ENCODE measurements at places on chromosomes 2 and 18.
A peak's percentile ranks its signal among the peaks of the same experiment; 100 is the strongest.

GRCh38 chr2:85436836-85437487, 18.4 kb downstream of the SH2D6 start:
- DNase-seq = no peak

DNA sequence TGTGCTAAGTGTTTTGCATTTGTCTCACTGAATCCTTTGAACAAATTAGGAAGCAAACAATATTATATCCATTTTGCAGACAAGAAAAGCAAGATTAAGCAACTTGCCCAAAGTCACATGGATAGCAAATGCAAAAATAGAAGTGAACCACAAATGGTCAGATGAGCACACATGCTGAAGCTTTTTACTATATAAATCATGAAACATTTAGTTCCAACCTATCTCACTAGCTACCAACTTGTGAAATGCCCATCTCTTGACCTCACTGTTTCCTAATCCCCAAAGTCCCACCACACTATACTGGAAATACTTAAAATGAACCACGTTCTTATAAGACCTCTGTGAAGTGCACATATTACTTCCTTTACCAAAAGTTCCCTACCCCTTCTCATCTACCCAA, 380.5 kb downstream of the ERBB4 start:
- no peak for DNase-seq

DNA sequence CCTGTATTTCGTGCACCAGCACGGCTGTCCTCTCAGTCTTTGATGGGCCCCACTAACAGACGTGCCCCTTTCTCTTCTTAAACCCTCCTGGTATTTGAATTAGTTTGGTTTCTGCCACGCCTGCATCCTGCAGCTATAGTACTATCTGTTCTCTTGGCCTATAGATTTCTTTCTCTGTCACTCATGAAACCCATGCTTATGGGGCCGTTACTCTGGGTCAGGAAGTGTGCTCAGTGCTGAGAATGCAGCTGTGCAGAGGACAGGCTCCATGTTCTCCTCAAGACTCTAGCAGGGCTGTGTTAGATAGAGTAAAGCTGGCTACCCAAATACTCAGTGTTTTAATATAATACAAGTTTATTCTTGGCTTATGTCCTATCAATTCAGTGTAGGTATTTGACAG, 180.0 kb downstream of the INSIG2 start:
- DNase-seq = no peak

DNA sequence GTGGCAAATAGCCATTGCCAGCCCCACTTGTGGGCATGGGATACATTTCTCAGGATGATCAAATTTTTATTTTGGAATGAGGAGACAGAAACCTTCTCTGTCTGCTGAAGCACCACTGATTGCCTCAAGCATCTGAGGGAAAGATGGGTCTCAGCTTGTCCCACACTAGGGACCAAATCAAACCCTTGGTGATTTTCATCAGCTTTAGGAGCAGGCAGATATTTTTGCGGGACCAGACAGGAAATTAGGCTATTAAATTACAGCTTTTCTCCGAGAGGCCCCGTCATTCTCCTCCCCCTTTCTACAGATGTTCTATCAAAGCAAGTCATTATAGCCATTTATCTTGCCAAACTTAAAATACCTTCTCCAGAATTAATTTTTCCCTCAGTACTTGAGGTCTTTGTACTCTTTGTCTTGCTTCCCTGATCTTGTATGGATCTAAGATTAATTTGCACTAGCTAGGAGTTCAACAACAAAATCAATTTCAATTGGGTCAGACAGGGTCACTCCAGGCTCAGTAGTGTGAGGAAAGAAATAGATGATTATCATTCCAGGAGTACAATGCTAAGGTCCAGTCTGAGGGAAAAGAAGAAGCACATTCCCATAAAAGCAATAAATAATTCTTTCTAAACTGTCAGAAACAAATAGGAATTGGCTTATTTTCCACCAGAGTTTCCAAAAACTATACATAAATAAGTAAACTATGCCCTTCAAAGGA, 818.1 kb upstream of the SOX11 start:
- no peak for DNase-seq

- DNase-seq = no peak
These were observed 220.7 kb downstream of the IKZF2 start for GRCh38 chr2:212930556-212931260.

- peak; percentile 50 for DNase-seq
These were observed 9.9 kb downstream of the DNMT3A start for GRCh38 chr2:25331686-25332365.

DNA sequence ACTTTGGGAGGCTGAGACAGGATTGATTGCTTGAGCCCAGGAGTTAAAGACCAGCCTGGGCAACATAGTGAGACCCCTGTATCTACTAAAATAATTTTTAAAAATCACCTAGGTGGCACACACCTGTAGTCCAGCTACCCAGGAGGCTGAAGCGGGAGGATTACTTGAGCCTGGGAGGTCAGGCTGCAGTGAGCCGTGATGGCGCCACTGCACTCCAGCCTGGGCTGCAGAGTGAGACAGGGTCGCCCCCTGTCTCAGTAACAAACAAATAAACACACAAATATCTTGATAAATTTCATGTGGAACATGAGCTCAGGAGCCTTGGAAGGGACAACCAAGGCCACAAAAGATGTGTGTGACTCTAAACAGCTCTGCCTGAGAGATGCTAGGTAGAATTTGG, 11.7 kb upstream of the ANKRD53 start:
- DNase-seq = no peak

DNA sequence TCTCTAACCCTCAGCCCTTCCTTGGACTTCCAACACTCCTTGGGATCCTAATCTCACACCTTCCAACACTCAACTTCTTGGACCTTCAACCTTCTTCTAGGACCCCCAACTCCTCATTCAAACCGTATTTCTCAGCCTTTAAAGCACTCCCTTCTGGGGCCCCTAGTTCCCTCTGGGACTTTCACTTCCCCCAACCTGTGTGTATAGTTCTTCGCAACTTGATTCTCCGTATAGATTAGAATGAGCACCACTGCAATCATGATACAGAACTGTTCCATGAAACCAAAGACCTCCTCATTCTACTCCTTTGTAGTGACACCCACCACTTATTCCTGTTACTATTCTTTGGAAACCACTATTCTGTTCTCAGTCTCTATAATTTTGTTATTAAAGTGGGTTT, 62.0 kb upstream of the NFU1 start:
- no peak for DNase-seq

DNA sequence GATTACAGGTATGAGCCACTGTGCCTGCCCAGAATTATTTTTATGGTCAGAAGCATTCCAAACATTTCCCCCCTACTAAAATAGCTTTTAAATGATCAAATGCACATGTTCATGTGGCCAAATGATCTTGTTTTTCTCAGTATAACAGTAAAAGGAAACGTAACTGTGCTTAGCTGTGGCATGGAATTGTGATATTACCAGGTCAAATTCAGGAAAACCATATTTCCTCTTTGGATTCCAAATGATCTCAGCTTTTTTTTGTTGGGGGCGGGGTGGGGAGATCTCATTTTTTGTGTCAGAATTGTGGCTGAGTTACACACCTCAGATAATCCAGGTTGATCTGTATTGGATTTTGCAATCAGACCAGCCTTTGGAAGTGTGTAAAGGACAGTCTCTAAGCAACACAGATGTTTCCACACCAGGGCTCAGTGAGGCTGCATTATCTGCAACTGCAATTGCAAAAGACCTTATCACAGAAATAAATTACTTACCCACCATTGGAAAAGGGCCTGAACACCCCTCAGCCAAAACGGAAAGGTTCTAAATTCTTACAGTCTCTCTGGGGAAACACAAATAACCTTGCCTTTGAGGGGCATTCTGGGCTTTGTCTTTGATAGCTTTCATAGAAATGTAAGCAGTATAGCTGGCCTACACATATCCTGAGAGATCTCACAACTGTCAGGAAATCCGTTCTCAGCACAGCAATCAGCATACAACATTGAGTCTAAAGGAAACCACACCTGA, 8.4 kb downstream of the CASP10 start:
- no peak for DNase-seq

DNA sequence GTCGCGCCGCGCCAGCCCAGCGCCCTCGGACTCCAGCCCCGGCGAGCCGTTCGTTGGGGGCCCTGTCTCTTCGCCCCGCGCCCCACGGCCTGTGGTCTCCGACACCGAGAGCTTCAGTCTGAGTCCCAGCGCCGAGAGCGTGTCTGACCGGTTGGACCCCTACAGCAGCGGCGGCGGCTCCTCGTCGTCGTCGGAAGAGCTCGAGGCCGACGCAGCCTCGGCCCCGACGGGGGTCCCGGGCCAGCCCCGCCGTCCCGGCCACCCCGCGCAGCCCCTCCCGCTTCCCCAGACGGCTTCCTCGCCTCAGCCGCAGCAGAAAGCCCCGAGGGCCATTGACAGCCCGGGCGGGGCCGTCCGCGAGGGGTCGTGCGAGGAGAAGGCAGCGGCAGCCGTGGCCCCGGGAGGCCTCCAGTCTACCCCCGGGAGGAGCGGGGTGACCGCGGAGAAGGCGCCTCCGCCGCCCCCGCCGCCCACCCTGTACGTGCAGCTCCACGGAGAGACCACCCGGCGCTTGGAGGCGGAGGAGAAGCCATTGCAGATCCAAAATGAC, 1.4 kb downstream of the PHLPP1 start:
- peak; percentile 31 for DNase-seq

DNA sequence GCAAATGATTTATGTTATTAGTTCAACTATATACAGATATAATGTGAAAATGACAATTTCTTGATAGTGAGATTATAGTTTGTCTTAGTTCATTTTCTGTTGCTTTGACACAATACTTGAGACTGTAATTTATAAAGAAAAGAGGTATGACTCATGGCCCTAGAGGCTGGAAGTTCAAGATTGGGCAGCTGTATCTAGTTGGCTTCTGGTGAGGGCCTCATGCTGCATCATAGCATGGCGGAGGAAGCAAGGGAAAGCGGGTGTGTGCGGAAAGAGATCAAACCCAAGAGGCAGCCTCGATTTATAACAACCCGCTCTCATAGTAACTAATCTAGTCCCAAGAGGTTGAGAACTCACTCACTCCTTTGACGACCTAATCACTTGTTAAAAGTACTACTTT, 11.4 kb downstream of the PLEKHA3 start:
- no peak for DNase-seq

DNA sequence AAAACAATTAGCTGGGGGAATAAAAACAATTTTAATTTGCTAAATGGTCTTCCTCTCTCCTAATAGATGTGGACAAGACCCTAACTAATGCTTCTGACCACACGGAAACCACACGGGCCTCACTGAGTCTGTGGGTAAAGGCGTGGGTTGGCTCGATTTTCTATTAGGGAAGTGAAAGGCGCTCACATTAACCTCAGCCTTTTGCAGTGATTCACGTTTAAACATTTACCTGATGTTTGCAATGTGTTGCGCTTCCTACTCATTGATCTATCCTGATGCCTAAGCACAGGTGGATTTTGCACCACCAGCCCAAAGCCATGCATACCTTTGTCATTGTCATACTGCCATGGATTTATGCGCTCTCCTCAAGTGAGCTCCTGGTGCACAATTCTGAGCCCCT, 35.6 kb upstream of the NRP2 start:
- no peak for DNase-seq

- no peak for DNase-seq
These were observed 14.3 kb downstream of the DSG2 start for GRCh38 chr18:31512203-31512764.

- DNase-seq = no peak
These were observed 761.6 kb downstream of the DCC start for GRCh38 chr18:53101536-53102105.

- DNase-seq = no peak
These were observed 1.1 kb downstream of the FSHR start for GRCh38 chr2:49153252-49153651.

DNA sequence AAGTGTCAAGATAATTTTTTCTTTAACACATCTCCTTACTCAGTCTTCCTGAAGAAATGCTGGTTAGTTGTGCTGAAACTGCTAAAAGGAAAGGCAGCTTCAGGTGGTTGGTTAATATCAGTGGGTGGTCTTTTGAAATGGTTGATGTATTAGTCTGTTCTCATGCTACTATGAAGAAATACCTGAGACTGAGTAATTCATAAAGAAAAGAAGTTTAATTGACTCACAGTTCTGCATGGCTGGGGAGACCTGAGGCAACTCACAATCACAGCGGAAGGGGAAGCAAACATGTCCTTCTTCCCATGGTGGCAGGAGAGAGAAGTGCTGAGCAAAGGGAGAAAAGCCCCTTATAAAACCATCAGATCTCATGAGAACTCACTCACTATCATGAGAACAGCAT, 125.9 kb upstream of the CYRIA start:
- DNase-seq = no peak

- DNase-seq = no peak
These were observed 58.9 kb downstream of the HAUS1 start for GRCh38 chr18:46163091-46163490.

- DNase-seq = no peak
These were observed 228.0 kb downstream of the CYP26B1 start for GRCh38 chr2:71919708-71920107.

DNA sequence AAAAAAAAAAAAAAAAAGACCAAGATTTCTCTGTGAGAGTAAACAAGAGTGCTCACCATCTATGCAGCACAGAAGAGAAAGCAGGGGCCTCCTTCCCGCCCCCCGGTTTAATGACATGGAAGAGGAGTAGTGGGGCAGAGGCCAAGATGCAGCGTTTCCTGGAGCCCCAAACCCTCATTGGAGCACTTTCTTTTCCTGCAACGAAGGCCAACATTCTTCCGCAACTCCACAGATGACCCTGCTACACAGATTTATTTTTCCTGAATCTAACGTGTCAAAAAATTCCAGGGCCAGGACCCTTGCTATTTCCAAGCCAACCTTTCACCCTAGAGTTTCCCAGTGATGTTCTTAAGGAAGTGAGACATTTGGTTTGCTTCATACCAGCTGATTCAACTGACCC, 189.6 kb downstream of the MIB1 start:
- DNase-seq = no peak

- no peak for DNase-seq
These were observed 108.3 kb downstream of the ARL6IP6 start for GRCh38 chr2:152826581-152827279.

GRCh38 chr18:24176727-24177416, 38.0 kb downstream of the CABYR start:
- peak; percentile 44 for DNase-seq

DNA sequence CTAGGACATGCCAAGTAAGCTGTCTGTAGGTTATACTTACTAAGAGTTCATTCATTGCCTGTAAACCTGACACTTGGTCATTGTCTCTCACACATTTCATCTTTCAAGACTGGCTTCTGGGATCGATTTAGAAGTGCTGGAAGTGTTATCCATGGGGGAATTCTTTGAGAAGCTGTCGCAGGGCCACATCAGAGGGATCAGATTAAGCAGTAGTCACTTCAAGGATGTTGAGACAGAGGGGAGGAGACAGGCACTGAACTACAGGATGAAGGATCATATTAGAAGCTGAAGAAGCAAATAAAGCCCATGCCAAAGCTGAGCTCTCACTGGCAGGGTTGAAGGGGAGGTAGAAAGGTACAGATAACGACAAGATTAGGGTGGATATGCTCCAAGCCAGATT, 49.0 kb downstream of the CDK15 start:
- DNase-seq = no peak

- peak; percentile 29 for DNase-seq
These were observed 41.4 kb downstream of the STEAP3 start for GRCh38 chr2:119264781-119265692.

GRCh38 chr2:165618806-165619205, 149.3 kb downstream of the CSRNP3 start:
- no peak for DNase-seq
